ENCODE measurements at places on chromosomes 2 and 18. TPM values are rescaled to one million over a fixed set of nuclear protein-coding genes. Genes with fewer than 3 reads are reported as not detected.

ANKRD30BL gene
- not detected for total RNA-seq

LTBP1 gene
- 63.4 TPM for total RNA-seq

WDR75 gene
- 33.5 TPM for total RNA-seq

REG1B gene
- not detected for total RNA-seq

LYG1 gene
- 1.2 TPM for total RNA-seq

VIT gene
- total RNA-seq: not detected

DNA sequence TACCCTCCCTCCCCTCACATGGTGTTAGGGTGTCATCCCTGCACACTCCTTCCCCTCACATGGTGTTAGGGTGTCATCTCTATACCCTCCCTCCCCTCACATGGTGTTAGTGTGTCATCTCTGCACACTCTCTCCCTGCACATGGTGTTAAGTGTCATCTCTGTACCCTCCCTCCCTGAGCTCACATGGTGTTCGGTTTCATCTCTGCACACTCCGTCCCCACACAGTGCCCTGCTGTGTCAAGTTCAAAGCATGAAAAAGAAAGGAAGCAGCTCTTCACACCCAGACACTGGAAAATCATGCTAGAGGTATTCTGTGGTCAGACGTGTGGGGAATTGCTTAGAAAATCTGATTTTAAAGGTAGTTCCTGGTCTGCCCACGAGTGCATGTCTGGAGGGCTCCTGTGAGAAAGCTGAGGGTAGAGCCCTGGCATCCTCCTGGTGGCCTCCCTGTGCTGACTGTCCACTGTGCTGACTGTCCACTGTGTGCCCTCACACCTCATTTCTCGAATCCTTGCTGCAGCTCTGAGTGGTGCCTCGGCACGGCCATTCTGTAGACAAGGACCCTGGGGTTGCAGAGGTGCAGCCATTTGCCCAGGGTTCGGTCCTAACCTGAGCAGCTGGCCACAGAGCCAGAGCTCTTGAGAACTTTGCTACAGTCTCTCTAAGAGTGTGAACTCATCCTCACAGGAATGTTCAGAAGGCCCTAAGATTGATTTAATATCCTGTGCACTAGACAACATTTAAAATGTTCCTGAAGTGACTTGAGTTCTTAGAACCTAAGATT is 69.1 kb upstream of the NFATC1 start:
- no peak for DNase-seq

DNA sequence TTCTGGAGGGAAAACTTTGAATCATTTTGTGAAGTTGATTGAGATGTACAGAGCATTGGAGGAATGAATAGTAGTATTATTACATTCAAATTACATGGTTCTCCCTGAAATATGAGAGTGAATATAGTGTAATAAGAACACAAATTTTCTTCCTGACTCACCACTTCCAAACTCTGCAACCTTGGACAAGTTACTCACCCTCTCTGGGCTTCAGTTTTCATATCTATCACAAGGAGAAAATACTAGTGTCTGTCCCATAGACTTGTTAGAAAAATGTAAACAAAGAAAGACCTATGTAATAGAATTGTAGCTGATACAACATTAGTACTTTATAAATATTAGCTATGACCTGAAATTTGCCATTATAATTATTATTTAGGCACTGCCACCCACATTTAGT is 150.8 kb downstream of the LRRTM1 start:
- DNase-seq: no peak

- no peak for DNase-seq
Observed at GRCh38 chr2:58299123-58299522, 58.0 kb upstream of the FANCL start.

DNA sequence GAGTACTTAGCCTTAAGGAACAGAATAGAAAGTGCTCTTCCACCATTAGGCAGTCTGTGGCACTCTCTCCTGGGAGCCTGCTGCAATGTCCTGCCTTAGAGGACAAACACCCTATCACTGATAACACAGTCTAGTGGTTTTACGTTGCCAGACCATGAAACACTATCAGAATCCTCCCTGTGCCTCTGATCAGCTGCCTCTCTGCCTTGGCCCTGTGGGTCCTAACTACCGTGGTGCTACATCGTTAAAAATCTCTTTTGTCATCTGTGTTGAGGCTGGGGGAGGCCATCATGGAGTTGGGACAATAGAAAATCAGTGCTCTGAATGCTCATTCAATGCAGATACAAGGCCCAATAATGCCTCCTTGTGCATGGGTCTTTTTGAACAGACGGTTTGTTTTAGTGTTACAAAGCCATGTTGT is 11.9 kb upstream of the APCDD1 start:
- no peak for DNase-seq

GRCh38 chr2:23806665-23807249 is 120.2 kb downstream of the ATAD2B start:
- DNase-seq: no peak

DNA sequence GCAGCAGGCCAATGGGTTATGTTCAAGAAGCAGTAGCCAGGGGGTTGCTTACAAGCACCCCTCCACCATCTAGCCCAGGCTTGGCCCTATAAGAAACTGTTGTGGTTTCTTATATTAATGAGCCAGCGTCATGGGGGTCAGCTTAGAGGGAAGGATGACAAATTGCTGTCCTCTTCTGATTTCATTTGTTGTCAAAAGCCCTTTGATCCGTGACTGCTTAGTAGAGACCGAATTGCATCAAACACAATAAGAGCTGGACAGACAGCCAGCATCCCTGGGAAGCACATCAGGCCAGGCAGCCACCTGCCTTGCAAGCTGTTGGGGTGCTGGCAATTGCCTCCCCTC is 206.6 kb upstream of the SETBP1 start:
- DNase-seq: no peak

DNA sequence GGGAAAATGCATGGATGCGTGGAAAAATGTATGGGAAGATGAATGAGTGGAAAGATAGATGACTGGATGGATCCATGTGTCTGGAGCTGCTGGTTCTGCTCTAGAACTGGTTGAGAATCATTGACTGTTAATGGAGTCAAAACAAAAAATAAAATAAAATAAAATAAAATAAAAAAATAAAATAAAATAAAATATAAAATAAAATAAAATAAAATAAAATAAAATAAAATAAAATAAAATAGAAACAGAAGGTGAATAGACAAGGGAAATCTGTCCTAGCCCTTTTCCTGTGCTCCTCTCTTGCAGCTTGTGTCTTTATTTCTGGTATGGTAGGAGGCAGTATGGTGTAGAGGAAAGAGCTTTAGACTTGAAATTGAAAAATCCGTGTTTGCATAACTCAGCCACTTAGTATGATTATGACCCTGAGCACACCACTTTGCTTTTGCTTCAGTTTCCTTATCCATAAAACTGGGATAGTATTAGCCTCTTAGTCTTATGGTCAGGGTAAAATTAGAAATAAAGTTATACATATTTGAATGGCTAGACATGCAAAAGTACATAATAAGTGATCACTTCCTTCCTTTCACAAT is 51.0 kb downstream of the PSD4 start:
- no peak for DNase-seq

GRCh38 chr2:175310813-175311504 is 129.4 kb upstream of the ATP5MC3 start:
- no peak for DNase-seq

DNA sequence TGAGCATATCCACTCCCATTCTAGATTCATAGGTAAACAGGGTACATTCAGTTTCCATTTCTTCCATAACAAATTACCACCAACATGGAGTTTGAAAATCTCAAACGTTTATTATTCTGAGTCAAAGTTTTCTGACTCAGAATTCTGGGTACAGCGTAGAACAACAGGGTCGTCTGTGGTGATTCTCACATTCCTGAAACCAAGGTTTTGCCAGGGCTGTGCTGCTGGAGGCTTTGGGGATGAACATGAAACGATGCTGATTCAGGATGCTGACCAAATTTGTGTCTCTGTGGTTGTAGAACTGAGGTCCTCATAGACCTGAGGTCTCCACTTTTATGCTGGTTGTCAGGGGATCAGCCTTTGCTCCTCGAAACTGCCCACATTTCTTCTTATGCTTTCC is 255.7 kb downstream of the DSEL start:
- no peak for DNase-seq

GRCh38 chr18:23353459-23353858 is 99.6 kb upstream of the RIOK3 start:
- DNase-seq: no peak

DNA sequence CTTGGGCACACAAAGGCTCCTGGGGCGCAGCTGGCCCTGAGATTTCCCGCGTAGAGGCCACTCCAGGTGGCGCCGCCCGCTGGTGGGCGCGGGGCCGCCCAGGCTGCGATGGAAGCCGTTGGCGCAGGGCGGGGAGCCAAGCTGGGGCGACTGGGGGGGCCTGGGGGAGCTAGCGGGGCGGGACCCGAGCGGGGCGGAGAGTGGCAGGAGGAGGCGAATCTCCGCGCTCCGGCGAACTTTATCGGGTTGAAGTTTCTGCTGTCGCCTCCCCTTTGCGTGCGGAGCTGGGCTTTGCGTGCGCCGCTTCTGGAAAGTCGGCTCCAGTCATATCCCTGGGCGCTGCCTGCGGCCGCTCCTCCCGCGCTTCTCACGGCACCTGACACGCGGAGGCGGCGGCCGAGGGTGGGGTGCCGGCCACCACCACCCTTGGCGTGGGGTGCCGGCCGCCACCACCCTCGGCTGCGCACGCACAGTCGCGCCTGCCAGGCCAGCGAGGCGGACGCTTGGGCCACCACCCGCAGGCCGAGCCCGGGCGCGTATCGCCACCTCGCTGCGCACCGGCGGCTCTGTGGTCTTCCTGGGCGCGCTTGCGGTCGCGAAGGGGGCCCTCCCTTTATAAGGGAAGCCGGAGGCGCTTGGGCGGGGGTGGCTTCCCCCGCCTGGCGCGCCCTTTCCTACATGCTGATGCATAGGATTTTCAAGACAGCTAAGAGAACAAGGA is 919 bp upstream of the CYP1B1 start:
- no peak for DNase-seq

- DNase-seq: no peak
Observed at GRCh38 chr2:54966837-54967236, 83.4 kb downstream of the RTN4 start.

All from glomerular endothelial cell (primary cell).